ENCODE measurements at places on chromosomes 1 and 21. TPM values are rescaled to one million over a fixed set of nuclear protein-coding genes. Genes with fewer than 3 reads are reported as not detected.

The NEK2 gene
- total RNA-seq: 0.19 TPM

The NCMAP gene
- total RNA-seq: 0.11 TPM

The EMC1 gene
- total RNA-seq: 28.2 TPM

The RSPO1 gene
- not detected for total RNA-seq

The FCER1G gene
- 1.4 TPM for total RNA-seq

DNA sequence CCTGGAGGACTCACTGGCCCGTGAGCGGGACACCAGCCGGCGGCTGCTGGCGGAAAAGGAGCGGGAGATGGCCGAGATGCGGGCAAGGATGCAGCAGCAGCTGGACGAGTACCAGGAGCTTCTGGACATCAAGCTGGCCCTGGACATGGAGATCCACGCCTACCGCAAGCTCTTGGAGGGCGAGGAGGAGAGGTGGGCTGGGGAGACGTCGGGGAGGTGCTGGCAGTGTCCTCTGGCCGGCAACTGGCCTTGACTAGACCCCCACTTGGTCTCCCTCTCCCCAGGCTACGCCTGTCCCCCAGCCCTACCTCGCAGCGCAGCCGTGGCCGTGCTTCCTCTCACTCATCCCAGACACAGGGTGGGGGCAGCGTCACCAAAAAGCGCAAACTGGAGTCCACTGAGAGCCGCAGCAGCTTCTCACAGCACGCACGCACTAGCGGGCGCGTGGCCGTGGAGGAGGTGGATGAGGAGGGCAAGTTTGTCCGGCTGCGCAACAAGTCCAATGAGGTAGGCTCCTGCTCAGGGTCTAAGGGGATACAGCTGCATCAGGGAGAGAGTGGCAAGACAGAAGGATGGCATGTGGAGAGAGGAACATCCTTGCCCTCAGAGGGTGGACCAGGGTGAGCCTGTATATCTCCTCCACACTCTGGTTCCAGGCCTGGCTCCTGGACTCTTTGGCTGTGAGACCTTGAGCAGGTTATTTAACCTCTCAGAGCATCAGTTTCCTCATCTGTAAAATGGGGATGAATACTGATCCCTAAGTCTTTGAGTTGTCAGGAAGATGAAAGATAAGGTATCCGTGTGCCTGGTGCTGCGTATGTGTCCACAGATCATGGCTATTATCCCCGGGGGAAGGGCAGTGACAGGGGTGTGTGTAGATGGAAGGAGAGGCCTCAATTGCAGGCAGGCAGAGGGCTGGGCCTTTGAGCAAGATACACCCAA lies 17.2 kb upstream of the SEMA4A start:
- DNase-seq: no peak

- no peak for DNase-seq
These were observed 202.1 kb downstream of the NCAM2 start for GRCh38 chr21:21200103-21200938.

DNA sequence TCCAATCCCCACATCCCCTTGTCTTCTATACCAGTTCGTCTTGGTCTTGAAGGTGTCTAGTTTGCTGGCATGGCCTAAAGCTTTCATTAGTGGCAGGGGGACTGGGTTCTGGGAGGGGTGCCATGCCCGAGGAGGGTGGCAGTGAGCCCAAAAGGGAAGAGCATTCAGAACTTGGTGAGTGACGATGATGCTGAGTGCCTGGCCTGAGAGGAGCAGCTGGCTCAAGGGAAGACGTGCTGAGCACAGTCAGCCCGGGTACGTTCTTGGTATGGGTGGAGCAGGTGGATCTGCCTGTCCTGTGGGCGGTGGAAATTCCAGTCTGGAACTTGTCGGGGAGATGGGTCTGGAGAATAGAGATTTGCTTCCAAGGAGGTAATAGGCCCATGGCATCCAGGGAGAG lies 4.6 kb downstream of the FDPS start:
- no peak for DNase-seq

- DNase-seq: no peak
These were observed 2.3 kb downstream of the KCNC4 start for GRCh38 chr1:110212169-110213142.

DNA sequence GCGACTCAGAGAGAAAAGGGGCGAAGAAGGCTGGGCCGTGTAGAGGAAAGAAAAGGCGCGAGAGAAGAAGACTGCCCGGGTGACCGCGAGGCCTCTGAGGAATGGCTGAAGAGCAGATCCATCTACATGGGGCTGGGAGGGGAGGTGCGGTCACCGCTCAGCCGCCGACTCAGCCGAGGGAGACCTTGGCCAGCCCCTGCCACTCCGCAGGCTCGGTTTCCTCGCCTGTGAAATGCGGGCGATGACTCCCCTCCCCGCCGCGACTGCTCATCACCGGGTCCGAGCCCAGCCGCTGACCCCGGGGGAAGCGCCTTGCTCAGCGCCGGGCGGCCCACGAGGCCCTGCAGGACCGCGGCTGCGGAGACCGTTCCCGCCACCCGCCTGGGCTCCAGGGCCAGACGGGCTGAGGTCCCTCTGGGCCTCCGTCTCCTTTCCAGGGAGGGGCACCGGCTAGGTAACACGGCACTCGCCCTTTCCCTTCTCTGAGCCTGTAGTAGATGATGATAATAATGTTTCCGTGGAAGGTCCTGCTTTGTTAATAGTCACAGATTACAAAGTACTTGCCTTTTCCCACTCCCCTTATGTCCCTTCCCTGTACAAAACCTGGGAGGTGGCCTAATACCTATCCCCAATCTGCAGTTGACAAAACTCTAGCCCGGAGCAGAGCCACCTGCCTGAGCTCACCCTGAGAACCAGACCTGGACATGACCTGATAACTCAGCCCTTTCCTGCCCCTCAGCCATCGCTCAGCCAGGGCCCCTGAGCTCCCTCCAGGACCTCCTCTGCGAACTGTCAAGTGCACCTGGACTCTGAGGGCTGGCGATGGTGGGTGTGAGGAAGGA lies 1.6 kb upstream of the BSND start:
- DNase-seq: peak; percentile 21
